ENCODE measurements at places on chromosomes 6 and 20.

- no peak for DNase-seq
These were observed 62.0 kb downstream of the FAM50B start for GRCh38 chr6:3911130-3911529.

- no peak for DNase-seq
These were observed 252.9 kb downstream of the GRM1 start for GRCh38 chr6:146281651-146282362.

- peak; percentile 56 for DNase-seq
These were observed 35.4 kb downstream of the CEP250 start for GRCh38 chr20:35490736-35491181.

DNA sequence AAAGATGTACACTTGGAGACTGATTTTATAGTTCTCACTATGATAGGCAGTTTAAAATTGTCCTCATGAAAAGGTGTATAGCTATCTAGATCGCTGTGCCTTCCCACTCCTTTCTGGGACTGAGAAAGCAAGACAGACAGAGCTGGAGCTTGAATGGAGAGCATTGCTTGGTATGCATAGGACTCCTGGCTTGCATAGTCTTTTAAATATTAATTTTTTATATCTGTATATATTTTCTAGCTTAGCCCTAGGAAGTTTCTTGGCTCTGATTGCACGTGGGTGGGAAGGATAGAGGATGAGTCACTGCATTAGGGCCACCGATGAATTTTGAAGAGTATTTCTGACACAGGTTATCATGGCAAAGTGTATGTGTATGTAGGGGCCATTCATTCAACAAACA lies 150.0 kb upstream of the SPACA1 start:
- no peak for DNase-seq

DNA sequence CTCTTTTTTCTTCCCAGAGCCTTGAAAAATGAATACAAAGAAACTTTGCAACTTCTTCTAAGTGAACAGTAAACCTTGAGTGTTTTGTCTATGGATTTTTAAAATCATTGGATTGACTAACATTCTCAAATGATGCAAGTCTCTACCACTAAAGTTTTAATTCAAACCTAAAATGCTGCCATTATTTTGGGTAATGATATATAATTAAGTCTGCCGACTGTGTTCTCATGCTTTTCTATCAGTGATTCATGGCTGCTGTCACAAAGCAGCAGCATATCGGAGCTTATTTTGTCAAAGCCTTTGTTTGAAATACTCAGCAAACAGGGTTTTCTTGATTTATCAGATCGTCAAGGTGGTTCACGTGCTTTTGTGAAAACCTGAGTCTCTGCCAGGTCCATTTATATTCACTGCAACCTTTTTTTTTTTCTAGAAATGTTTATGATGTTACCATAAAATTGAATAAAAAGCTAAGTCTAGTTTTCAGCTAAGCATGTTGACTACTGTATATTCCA lies 96.3 kb downstream of the GJA1 start:
- no peak for DNase-seq

- DNase-seq: peak; percentile 62
These were observed 54.2 kb downstream of the MRPL14 start for GRCh38 chr6:44072959-44073611.

DNA sequence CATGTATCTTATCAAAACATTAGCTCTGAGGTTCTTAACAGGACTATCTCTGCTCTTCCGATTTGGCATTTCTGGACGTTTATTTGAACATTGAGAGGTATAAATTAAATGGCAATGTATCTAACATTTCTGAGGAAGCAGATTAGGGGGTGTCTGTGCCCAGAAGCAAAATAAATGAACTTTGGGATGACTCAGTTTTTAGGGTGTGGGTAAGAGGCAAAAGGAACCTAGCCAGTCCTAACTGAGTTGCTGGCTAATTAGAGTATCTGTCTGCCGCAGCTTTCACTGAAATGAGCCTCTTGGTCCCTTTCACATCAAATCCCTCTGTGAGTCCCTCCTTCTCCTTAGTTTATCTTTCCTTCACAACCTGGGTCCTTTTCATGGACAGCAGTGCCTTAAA lies 1.1 kb downstream of the RNF144B start:
- no peak for DNase-seq

- DNase-seq: no peak
These were observed 52.6 kb downstream of the TCP11 start for GRCh38 chr6:35088281-35089215.

DNA sequence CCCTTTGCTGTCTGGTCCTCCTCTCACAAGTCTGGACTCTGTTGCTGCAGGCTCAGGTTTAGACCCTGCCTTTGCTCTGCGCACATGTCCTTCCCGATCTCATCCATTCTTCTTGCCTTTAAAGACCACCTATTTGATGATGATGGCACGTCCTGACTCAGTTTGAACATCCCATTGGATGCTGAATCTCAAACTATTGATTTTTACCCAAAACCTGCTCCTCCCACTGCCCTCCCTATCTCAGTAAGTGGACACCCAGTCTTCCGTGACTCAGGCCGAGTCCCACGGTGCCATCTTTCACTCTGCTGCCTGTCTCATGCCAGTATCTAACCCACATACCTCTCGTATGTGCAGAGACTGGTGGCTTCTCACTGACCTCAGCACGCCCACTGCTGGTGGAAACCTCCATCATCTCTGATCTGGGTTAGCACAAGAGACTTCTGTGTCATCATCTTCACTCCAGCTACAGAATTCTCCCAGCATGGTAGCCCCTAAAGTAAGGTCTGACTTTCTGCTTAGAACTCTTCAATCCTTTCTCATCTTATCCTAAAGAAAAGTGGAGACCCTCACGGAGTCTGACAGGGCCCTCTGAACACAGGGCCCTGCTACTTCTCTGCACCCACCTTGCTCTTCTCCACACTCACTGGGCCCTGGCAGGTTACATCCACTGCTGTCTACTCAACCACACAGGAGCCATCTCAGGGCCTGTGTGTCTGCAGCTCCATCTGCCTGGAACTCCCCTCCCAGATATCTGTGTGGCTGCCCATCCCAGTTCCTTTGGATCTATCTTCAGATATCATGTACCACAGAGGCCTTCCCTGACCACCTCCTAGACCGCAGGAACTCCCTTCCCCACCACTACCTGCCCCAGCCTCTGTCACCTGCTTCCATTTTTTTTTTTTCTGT lies 387.1 kb upstream of the AGPAT4 start:
- DNase-seq: no peak

DNA sequence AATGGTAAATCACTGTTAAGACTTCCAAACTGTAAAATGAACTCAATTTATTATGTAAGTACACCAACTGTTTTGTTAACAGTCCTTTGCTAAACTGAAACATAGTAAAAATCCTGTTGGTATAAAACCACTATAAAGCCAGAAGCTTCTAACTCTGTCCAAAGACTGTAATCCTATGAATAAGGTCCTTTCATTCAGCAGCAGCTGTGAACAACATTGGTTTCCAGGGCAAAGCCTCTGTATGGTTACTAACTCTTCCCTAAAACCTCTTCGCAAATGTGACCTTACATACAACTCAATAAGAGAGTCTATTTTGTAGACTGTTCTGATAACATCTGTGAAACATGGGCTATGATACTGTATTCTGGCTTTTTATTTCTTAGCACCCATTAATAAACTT lies 40.1 kb downstream of the NUP153 start:
- DNase-seq: no peak

- no peak for DNase-seq
These were observed 13.9 kb downstream of the PLCB4 start for GRCh38 chr20:9082741-9083140.

All from activated CD8-positive, alpha-beta memory T cell treated with anti-CD3 and anti-CD28 coated beads, Interleukin-2, amount 50 U/mL, for 4 hours (primary cell).